ENCODE measurements at places on chromosomes 1 and 21.

- DNase-seq: no peak
Measured at GRCh38 chr1:30538226-30538992, 185.0 kb downstream of the MATN1 start.

- no peak for DNase-seq
Measured at GRCh38 chr1:52296345-52296744, 69.7 kb downstream of the CC2D1B start.

DNA sequence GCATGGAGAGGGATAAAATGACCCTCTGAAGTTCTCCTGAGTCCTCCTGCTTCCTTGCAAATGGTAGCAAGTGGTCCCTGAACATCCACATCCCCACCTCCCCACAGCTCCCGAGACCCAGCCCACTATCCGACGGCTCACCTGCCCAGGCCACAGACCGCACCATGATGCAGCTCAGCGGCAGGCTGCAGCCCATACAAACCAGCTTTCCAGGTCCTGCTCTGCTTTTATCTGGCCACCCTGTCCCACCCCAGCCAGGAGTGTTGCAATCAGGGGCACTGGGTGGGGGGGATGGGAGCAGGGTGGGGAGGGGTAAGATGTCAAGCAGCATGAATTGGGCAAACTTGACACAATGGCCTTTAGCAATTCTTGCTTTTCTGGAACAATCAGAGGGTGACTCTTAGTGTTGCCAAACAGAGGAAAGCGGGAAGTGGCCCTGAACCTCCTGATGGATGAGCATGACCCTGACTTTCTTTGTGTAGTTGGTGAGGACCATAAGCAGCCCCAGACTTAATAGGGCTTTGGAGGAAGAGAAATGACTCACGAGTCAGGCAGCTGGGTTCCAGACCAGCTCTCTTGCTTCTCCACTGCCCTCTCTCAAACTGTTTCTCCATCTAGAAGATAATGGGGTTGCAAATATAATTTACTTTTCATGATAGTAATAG, at the start of gene CHIT1:
Gene CHIT1, minus strand, starts transcription at position 203 of the 665 bp plus-strand sequence. Its CDS starts 37 bp downstream, at position 166.
- no peak for DNase-seq

GRCh38 chr1:240086726-240087125, 5.0 kb upstream of the FMN2 start:
- no peak for DNase-seq

DNA sequence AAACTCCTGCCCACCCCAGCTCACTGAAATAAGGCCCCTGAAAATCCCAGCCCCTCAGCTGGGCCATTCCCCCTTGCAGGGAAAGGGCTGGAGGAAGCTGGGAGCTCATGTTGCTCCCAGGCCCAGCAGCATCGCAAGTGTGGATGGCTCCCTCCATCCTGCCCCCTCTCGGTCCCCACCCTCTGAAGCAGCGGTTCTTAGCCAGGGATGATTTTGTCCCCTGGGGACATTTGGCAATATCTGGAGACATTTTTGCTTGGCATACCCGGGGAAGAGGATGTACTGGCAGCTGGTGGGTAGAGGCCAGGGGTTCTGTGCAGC, 56.8 kb downstream of the PSMG1 start:
- no peak for DNase-seq

DNA sequence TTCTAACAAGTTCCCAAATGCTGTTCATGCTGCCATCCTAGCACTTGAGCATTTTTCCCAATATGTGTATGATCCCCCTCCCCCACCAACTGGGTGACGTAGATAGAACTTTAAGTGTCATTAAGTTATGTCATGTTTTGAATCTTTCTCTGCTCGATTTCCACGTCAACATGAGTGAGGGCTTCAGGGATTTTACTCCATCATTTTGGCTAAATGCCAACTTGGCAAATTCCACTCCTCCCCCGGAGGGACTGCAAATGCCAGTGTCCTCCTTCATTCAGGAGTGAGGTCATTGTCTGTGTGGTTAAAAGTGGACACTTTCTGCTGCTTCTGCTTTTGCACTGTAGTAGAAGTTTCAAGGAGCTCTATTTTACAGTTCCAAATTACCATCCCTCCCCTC, 201.7 kb downstream of the FGGY start:
- DNase-seq: no peak

DNA sequence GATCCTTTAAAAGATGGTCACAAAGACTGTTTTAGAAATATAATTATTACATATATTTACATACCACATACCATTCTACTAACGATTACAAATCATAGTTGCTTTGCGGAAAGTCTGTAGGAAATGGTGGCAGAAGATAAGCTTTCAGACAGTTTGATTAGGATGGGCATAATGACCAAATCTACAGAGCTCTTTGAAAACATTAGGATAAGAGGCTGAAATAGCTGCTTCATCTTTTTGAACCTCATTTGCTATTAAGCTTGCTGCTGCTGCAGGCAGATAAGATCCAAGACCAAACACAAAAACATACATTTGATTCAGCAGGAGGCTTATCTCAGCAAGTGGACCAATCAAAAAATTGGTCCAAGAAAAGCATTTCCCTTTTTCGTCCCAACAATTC, 47.1 kb downstream of the DDAH1 start:
- no peak for DNase-seq

DNA sequence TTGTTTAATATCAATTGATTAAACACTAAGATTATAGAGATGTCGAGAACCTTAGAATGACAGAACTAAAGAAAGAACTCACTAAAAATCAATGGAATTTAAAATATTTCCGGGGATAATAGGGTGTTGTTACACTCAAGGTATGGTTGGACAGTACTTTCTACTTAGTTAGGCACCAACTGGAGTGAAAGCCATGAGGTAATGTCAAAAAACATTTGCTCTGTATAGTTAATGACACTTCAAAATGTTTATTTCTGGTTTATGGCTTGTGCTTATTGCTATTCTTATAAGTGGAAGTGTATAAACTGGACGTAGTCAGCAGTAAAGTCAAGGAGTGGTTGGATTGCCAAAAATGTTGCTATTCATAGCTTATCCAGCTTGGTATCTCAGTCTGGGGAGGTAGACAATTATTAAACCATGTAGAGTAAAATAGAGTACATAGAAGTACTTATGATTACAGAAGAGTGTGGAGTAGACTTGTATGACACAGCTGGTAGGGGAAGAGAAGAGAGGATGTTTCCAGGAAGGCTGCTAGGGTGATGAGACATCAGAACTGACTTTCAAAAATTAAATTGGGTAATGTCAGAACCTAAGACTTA, 56.5 kb upstream of the BMP8A start:
- DNase-seq: no peak

- no peak for DNase-seq
Measured at GRCh38 chr1:61284248-61284854, 202.0 kb downstream of the NFIA start.

All from activated naive CD4-positive, alpha-beta T cell (primary cell).